ENCODE measurements at places on chromosomes 5 and 9.
A peak's percentile ranks its signal among the peaks of the same experiment; 100 is the strongest.

DNA sequence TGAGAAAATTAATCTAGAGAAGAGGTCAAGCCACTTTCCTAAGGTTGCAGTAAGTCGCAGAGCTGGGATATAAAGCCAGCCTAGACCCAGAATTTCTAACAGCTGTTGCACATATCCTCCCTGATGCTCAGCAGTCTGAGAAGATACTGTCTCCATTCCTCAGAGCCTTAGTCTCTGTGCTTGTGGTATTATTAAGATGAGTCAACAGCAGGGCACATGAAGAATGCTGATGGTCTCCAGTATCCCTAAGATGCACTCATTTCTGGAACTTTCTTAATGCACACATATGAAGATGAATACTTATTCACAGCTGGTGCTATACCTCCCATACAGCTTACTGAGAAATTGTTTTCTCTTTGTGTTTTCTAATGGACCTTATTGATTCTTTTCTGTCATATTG, 32.5 kb downstream of the SGCD start:
- no peak for DNase-seq

GRCh38 chr5:140312067-140312790, 9.3 kb upstream of the PFDN1 start:
- DNase-seq = peak; percentile 39

- DNase-seq = no peak
Measured at GRCh38 chr5:55902696-55903095, 51.5 kb downstream of the IL31RA start.

DNA sequence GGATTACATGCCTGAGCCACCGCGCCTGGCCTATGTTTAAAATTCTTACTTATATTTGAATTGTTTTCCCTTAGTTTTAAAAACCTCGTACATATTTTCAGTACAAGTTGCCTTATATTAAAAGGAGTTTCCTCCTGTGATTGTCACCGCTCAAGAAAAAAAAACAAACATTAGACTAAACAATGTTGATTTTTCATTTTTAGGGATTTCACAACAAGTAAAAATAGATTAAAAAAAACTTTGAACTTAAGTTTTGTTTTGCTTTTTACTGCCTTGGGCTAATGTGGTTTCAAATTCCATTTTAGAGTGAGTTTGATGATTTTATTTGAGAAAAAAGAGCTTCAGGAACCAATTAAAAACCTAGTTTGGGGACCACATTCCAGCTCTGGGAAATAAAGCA, 1196.6 kb upstream of the CDH18 start:
- no peak for DNase-seq

DNA sequence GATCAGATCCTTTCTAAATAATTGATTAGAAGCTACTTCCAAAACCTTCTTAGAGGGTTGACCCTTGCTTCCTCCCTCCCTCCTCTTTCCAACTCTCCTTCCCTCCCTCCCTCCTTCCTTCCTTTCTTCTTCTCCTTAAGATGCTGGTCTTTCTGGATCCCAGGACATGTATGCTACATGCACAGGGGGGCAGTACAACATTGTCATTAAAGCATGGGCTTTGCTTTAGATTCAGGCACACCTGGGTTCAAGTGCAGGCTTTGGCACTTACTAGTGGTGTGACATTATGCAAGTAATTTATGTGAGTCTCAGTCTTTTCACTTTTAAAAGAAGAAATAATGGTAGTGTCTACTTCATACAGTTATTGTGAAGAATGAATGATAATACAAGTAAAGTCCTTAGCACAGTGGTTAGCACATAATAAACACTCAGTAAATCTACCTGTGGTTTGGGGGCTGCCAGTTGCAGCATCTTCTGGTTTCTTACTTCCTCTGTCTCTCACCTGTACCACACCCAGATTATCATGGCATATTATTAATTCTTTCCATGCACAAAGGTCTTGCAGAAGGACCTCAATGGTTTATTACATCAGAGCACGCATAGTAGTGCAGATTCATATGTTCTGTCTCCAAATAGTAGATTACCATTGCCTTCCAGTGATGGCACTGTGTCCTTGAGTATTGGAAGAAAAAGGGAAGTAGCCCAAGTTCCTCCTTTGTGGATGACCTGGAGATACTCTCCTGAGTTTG, 154.1 kb downstream of the ARHGAP26 start:
- DNase-seq = no peak

DNA sequence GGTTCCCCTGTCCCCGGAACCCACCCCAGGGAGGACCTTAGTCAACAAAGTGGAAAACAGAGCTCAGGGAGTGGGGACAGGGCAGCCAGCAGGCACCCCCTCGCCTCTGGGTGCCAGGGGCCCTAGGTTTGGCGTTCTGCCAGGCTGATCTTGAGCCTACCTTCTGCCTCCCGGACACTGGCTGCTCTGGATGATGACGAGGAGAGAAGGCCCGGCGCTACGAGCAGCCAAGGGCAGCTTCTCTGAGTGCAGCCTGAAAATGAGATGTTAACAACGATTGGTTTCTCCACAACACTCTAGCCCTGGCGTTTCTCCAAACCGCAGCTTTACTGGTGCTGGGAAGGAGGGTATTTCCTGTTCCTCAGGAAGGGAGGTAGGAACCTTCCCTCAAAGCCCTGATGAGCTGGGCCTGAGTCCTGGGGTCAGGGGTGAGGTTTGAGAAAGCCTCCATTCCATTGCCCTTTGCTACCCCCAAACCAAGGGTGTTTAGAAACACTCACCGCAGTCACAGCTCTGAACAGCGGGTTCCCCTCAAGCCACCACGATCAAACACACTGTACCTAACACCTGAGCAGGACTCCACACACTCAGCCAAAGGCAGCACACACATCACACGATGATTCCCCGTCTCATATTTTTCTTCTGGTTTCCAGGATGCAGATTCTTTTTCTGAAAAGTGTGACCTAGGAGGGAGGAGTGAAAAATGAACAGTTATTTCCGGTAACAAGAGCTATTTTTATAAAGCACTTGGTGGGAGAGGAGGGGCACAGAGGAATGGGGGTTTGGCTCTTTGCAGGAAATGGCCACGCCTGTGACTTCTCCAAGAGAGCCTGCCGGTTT, at the start of gene STING1:
TSS of gene STING1 (minus strand) at position 709 of the 840 bp plus-strand sequence. CDS start 1,054 bp downstream, outside the sequence.
- peak; percentile 91 for DNase-seq

DNA sequence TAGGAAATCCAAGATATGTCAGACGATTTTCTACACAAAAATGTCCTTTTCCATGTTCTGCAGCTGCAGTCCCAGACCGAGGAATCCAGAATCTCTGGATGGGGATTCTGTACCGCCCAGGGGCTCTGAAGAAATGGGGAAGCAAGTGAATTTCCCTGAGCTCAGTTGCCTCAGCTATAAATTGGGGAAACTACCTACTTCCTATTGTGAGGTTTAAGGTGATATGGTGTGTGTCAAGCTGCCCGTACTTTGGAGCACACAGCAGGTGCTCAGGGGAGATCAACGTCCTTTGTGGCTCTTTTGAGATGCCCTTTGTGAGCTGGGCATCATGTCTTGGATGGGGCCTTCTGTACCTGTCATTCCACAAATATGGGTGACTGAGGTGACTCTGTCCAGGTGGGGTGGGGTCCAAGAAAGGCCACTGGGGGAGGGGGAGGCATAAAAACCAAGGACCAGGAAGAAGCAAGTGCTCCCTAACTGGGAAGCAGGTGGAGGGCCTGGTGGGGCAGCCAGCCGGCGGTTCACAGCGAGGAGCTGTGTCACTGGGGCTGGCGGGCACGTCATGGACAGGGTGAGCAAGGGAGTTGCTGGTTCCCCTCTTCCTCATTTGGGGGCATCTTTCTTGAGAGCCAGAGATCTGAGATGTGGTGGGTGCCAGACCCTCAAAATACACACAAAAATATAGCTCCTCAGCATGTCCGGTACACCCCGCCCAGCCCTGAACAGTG, 116.0 kb downstream of the CRB2 start:
- DNase-seq = no peak

DNA sequence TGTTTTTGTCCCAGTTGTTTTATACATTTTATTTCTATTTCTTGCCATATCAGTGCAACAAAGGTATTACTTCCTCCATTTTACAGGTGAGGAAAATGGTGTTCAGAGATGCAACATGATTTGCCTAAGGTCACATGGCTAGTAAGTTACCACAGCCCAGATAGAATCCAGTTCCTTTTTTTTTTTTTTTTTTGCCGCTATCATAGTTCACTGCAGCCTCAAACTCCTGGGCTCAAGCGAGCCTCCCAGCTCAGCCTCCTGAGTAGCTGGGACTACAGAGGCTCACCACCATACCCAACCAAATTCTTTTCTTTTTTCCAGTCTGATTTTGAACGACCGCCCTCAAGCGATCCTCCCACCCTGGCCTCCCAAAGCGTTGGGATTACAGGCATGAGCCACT, 480 bp upstream of the CCDC69 start:
- no peak for DNase-seq

GRCh38 chr5:163941079-163941478, 435.7 kb downstream of the MAT2B start:
- no peak for DNase-seq

- DNase-seq = no peak
Measured at GRCh38 chr9:94806307-94806893, 79.9 kb downstream of the AOPEP start.

DNA sequence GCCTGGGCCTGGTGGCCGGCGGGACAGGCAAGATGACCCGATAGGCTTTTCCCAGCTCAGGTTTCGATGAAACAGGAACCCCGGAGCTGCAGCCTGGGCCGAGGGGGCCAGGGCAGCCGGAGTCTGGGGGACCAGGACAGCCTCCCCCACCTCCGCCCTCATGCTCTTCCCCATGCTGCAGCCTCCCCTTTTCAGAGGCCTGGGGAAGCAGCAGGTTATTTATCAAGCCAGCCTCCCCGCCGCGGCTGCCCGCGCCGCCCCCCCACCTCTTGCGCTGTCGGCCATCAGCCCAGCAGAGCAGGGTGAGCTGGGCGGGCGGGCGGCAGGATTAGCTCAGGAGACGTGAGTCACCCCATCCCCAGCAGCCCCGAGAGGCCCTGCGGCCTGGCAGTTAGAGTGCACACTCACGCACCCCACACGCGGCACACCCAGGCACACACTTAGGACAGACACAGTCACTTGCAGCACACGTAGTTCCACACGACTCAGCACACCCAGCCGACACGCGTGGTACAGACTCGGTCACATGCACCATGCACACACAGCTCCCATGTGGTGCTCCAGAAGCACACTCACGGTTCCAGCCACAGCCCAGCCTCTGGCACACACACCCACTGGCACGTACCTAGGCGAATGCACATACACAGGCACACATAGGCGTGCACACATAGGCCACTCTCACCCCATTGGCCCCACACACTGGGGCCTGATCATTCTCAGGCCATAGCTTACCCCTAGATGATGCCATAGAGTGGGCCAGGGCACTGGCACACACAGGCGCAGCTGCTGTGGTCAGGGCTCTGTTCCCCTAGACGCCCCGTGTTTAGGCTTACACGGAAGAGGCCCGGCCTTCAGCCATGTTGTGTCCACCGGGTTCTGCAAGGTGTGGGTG, 13.0 kb downstream of the CXXC5 start:
- DNase-seq = peak; percentile 93

DNA sequence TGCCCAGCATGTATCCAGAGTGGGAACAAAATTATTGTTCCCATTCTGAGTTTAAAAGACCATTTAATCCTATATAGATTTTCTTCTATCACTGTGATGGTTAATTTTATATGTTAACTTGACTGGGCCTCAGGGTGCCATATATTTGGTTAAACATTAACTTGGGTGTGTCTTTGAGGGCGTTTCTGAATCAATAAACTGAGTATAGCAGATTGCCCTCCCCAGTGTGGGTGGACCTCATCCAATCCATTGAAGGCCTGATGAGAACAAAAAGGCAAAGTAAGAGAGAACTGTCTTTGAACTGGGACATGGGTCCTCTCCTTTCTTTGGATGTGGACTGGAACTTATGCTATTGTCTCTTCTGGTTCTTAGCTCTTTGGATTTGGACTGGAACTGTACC, 17.3 kb downstream of the RIOK2 start:
- DNase-seq = peak; percentile 83

- no peak for DNase-seq
Measured at GRCh38 chr5:128572930-128573319, 34.9 kb upstream of the FBN2 start.

GRCh38 chr5:6493681-6494454, 45.2 kb downstream of the UBE2QL1 start:
- no peak for DNase-seq

DNA sequence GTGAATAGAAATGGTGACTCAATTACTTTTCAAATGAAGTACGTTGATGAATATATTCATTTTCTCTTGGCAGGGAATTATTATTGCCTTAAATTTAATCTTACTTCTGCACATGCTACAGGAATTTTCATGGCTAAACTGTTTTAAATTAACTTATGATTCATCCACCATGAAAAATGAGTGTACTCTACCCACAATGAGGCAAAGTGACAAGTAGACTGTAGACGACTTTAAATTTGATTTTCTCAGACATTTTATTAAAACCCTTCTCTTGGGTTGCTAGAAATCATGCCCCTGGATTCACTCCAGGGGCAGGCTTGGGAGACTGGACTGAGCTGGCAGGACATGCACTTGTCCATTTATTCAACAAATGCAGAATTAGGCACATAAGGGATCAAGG, 23.5 kb upstream of the ERAP2 start:
- no peak for DNase-seq

Data from SW480 (cell line).